Fibroblast of mammary gland (primary cell): ENCODE measurements at places on chromosomes 1 and 21.

DNA sequence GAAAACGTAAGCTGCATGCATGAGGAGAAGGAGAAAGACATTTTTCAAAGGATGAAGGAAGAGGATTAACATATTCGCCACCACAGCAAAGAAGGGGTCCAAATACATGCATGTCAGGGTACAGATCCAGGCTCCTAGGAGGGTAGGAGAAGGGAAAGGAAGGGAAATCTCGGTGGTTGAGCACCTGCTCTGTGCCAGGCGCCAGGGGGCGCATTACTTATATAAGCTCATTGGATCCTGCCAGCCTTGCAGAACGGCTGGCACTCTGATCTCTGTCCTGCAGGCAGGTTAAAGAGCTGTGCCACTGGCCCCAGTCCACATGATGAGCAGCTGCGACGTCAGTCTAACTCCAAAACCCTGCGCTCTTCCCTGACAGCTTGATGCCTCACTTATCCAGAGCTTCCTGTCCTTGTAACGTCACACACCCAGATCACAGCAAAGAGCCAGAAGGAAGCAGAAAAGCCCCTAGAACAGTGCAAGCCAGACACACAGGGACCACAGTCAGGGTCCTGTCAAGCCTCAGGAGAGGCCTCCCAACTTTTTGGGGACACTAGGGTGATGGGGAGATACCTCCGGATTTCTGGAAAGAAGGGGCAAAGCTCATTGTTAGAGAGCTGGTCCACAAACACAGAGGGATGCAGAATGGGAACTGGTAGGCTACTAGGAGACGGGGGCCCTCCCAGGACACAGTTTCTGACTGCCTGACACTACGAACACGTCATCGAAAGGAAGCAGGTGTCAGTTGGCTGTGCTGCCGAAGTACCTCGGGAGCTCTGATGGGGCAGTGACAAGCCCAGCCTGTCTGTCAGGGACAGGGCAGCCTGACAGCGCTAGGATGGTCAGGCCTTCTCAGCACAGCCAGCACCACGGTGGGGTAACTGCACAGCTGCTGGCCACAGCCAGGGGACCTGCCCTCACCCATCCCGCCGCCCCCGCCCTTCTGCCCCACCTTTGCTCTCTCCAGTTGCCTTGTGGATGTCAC lies 99.1 kb downstream of the BEND5 start:
- peak; percentile 61 for DNase-seq

DNA sequence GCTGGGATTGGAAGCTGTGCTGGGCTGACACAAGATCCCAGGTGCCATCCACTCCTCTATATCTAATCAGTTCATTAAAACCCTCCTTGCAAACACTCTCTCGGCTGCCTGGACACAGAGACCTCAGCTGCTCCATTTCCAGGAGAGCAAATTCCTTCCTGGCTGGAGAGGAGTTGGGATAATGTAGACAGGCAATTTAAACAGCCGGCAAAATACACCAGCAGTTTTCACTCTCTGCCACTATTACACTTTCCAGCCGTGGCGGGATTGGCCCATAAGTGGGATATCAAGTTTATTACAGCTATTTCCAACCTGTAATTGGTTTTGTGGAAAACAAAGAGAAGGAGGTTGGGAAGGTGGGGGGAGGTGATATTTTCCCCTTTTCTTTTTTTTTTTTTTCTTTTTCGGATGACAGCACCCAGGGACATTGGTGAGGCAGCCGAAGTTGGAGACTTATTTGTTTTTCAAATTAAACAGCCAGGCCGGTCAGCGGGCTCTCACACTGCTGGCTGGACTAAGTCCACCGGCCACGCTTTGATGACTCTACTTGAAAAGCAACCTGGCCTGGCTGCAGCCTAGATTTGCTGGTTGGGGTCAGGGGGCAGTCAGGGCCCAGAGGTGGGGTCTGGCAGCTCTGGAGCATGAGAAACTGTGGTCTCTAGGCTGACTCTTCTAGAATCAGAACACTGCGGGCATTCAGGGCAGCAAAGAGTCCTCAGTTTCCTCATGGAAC lies 177.4 kb downstream of the IGSF21 start:
- DNase-seq, result no peak

DNA sequence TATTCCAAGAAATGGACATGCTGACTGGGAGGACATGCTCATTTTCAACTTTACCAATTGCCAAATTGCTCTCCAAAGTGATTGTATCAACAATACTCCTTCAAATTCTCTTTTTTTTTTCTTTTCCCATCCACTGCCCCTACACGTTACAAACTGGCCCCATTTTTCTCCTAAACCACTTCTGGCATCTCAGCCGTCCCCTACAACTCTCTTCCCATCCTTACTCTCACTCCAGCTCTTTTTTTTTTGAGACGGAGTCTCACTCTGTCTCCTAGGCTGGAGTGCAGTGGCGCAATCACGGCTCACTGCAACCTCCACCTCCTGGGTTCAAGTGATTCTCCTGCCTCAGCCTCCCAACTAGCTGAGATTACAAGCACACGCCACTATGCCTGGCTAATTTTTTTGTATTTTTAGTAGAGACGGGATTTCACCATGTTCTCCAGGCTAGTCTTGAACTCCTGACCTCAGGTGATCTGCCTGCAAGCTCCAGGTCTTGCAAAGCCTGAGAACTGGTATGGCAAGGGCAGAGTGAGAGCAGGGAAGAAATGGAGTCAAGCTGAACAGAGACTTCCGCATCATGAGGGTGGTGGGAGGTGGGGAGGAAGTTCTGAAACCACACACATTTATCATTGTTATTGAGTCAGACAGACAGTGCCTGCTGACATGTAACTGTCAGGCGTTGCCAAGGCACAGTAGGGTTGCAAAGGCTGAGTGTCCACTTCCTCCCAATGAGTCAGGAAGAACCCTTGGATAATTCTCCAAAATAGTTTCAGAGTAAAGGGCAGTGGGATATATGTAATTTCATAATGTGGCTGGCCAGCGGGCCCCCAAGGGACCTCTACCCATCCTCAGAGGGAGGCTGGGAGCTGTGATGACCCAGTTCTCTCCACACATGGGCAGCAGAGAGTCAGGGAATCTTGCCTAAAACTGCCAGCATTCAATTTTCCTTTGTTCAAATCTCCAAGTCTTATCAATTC lies 17.4 kb downstream of the CELA3A start:
- DNase-seq, result peak; percentile 97

DNA sequence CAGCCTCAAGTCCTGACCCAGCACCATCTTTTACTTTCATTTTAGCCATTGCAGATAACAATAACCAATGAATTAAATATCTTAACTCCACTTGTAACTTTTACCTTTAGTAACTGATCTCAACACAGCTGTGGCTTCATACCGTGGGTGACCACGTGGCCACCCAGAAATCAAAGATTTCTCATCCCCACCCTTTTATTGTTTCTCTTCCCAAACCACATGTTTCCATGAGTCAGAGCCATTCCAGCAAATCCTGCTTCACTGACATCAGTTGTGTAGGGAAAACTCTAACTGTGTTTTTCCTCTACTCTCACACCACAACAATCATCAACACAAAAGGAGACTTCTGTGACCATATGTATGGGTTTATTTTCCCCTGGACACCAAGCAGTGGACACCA lies 25.1 kb upstream of the BRDT start:
- DNase-seq, result peak; percentile 93

GRCh38 chr21:43775795-43776430 lies at the start of gene CSTB:
TSS of gene CSTB (minus strand) at chr21:43776308. CDS start at chr21:43776269, 39 bp downstream.
- DNase-seq, result no peak

DNA sequence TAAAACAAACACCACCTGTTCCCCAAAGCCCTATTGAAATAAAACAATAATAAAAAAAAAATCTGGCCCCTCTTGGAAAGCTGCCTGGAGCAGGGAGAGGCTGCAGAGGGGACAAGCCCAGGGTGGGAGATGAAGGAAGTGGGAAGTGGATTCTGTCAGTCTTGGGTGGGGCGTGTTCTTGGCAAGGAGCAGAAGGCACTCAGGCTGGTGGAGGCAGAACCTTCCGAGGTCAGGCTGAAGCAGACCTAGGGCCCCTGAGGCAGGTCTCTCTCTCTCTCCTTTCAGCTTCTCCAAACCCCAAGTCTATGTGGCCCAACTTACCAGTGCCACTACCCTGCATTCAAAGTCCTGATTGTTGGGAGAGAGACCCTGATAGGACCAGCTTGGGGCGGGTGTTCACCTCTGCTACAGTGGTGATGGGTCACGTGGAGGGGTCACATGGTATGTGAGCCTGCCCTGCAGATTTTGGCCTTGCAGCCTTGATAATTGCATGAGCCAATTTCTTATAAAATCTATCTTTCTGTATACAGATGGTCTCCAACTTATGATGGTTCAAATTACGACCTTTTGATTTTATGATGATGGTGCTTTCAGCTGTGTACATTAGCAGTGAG lies 145.4 kb upstream of the C1orf174 start:
- no peak for DNase-seq

- DNase-seq, result peak; percentile 38
These were observed 800 bp downstream of the DR1 start for GRCh38 chr1:93346421-93346993.

GRCh38 chr1:176879784-176880620 lies 284.5 kb downstream of the ASTN1 start:
- no peak for DNase-seq

DNA sequence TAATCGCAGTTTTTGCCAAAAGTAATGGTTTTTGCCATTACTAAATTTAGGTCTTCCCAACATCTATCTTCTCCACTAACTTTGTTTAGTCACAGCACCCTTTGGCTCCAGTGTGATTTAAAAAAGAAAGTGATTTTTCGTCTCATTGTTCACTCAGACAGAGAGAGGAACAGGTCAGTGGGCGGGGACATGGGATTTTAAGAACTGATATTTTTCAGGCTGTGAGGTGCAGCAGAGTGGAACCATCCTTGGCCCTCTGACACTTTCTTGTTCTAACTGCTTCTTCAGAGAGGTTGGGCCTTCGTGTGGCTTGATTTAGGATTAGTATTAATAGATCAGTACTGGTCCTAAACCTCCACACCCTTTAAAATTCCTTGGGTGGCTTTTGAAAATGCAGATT lies 38.8 kb downstream of the CASQ2 start:
- no peak for DNase-seq

- DNase-seq, result no peak
These were observed 52.6 kb upstream of the SLC35A3 start for GRCh38 chr1:99917214-99917613.

DNA sequence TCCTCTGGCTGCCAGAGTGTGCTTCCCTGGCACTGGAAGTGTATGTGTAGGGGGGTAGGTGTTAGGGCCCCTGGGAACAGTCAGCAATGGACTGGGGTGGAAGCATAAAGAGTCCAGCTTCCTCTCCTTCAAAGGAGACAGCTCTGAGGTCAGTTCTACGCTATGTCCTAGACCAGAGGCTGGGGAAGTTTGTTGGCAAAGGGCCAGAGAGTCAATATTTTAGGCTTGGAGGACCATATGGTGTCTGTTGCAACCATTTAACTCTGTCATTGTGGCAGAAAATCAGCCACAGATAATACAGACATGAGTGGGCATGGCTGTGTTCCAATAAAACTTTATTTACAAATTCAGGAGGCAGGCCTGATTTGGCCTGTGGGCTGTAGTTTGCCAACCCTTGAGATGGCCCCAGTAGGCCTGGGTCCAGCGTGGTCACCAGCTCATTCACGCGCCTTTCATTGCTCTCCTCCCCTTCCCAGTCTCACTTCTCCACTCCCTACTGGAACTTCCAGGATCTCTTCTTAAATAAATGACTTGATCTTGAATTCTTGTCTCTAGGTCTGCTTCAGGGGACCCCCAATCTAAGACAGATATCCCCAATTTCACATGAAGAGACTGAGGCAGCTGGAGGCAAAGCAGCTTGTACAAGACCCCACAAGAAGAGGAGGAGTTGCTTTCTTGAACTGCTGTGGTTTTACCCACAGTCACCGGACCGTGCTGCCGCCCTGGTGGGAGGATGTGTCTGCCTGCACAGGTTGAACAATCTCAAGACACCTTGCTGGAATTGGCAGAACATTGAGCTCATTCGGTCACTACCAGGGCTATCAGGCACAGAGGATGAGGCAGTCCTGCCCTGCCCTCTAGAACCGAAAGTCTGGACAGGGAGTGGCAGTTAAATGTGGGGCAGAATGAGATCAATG lies 162.4 kb upstream of the POU3F1 start:
- no peak for DNase-seq

DNA sequence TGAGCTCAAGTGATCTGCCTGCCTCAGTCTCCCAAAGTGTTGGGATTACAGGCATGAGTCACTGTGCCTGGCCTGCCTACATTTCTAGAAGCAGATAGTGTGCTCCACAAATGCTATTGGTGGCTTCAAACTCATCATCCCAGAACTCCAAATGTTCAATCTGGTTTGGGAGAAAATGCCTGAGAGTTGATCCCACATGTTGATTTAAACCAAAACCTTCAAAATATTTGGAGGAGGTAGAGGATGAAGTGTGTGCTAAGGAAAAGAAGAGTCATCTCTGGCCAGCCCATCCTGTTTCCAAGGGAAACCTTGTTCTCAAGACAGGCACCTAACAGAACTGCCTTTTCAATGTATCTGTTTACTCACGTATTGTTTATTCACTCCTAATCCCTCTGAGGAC lies 55.4 kb upstream of the GRHL3 start:
- no peak for DNase-seq

DNA sequence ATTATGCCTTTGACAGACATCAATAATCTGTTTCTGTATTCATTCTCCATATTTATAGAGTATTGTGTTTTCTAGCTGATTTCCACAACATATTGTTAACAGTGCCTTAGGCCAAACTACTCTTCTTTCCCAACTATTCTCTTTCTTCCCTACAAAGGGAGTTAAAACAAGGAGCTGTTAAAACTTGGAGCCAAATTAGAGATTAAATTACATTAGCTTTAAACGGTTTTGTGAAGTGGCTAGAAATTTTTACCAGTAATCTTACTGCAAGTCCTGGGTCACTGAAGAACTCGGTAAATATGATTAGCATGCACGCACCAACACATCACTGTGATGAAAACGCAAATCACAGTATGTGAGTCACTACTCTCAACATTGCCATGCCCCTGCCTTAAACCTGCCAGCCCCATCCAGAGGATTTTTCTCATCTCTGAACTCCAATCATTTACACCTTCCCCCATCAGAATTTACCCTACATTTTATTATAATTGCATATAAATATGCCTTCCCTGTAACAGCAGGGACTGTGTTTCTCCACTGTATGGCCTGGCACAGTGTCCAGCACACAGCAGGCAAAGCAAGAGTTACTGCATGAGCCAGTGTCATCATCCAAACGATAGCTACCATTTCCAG lies 1.5 kb upstream of the PRDX6 start:
- DNase-seq, result peak; percentile 84

- peak; percentile 23 for DNase-seq
These were observed 182.8 kb downstream of the PLPP3 start for GRCh38 chr1:56396581-56396980.
